ENCODE measurements at places on chromosomes 3 and 15.

- no peak for DNase-seq
Measured at GRCh38 chr15:74240897-74241614, 4.9 kb downstream of the CCDC33 start.

DNA sequence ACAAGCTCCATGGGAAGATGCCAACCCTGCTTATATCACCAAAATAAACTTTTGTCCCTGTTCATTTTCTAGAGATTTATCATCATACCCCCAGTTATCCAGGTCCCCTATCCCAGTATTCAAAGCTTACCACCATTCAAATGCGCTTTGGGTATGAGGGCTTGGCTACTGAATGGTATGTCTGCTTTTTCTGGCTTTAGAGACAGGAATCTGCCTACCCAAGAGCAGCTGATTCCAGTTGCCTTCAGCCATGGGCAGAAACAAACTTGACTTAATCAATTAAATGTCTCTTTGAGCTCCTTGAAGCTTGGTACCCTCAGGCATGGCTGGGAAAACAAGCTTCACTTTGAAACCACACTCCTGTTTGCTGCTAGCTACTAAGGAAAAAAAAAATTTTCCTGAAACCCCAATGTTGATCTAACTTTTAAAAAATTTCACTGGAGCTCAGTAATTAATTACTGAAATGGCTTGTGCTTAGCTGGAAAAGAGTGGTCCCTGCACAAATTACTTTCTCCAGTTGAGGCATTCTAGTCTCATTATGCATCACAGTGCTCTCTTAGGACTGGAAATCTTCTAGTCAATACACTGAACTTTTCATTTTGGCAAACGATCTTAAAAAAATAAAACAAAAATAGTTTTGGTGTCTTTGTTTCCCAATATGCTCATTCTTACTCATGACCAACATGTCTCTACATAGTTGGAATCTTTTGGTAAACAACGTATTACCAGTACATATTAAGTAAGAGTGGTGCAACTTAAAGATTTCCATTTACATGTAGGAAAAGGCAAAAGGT, 242.8 kb downstream of the DTWD1 start:
- DNase-seq, result no peak

DNA sequence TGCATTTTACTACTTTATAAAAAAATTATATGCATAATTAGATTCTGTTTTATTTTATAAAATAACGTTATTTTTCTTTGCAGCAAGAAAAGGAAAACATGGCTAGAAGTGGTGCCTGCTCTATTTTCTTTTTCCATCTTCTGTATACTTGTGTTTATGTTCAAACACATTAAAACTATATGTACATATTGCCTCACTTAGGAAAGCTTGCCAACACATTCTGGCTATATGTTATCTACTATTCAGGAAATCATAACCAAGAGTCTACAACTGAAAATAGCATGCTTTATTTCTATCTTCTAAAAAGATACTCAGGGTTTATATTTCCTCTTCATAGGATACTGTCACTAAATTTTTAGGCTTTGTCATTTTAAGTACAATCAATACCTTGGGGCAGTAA, 90.2 kb upstream of the KCNMB2 start:
- no peak for DNase-seq

GRCh38 chr15:101526442-101526841, 36.9 kb upstream of the PCSK6 start:
- no peak for DNase-seq

DNA sequence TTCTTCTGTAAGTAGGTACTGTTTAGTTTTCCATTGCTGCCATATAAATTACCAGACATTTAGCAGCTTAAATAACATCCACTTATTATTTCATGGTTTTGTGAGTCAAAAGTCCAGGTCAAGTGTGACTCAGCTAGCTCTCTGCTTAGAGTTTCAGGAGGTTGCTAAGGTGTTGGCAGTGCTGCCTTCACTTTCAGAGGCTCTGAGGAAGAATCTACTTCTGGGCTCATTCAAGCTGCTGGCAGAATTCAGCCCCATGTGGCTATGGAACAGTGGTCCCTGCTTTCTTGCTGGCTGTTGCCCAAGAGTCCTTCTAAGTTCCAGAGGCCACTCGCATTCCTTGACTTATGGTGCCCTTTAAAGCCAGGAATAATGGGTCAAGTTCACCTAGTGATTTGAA, 4.5 kb downstream of the CFAP44 start:
- DNase-seq, result no peak

GRCh38 chr3:32469151-32469874, 33.3 kb downstream of the CMTM6 start:
- no peak for DNase-seq

- no peak for DNase-seq
Measured at GRCh38 chr3:153244961-153245360, 82.9 kb downstream of the RAP2B start.

DNA sequence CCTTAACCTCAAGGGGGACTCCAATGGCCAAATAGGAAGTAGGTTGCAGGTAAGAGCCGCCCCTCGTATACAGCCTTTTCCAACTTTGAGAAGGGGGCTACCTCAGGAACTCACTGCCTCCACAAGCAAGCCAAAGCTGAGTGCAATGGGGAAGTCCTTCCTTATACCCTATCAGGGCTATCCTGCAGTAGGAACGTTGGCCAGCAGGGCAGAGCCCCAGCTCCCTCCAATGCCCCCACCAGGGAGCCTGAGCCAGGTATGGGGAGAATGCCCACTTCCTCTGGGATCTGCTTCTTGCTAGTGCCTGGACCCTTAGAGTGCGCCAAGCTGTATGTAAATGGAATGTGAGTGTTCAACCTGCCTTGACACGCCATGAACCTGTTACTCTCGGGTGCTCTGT, 16.3 kb downstream of the CACNA2D2 start:
- no peak for DNase-seq

DNA sequence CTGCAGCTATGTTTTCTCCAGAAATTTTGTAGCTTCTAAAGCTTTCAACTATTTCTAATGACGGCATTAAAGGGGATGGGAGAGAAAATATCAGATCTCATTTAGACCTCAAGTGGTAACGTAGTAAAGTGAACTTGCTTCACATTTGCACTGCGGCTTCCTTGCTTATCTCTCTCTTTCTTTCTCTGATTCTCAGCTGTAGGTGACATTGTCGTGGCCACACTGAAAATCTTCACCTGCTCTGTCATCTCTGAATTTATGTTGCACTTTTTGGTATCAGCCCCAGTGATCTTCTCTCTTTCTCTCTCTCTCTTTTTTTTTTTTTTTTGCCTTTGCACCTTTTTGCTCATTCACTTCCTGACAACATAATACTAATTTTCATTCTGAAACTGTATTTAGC, 254.1 kb upstream of the SATB1 start:
- DNase-seq, result no peak

DNA sequence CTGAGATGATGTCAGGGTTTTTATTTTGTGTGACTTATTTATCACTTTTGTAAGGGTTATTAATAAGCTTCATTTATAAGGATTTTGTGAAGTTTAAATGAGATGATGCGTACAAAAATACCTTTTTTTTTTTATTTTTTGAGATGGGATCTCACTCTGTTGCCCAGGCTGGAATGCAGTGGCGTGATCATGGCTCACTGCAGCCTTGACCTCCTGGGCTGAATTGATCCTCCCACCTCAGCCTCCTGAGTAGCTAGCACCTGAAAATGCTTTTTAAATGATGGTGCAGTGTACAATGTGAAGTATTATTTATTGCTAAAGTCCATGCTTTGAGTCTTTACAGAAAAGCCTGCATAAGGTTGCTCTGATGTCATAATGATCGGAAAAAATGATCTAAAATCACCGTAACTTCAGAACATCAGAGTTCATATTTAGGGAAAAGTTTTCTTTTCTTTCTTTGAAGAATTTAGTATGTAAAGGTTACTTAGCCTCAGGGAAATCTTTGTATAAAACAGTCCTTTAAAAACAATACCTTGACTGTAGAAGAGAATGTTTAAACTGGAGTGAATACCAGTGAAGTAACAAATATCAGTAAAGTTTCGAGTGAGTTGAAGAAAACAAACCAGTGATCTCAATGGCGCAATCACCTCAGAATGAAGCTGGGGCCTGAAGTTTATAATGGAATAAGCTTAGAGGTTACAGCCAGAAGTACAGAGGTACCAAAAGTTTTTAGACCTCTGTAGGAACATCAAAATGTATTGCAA, 29.7 kb downstream of the TCF12 start:
- DNase-seq, result no peak

DNA sequence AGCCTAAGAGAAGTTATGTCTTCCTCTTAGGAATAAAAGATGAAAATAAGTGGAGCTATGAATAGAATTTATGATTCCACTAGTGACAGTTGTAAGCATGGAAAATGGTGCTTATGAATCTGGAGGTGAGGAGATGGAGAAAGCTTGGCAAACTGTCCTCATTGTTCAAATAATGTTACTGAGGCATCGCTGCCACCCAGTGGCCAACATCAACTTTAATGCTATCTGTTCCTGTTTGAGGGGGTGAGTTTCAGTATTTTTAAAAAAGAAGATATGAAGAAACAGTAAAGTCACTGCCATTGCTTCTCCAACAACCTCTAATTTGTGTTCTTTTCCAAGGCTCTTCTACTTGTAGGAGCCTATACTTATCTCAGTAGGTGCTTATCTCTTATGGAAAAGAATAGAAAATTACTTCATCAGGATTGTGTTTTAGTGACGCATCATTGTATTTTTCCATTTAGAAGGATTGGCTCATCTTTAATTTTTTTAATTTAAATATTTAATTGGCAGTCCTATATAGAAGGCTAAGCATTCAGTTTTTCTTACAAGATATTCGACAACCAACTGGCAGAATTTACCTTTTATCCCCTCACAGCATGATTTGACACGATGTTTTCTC, 260.4 kb upstream of the P2RY1 start:
- DNase-seq, result peak; percentile 58

GRCh38 chr3:171874251-171874681, 31.1 kb downstream of the TMEM212 start:
- no peak for DNase-seq

- no peak for DNase-seq
Measured at GRCh38 chr15:89385596-89386331, 51.1 kb upstream of the POLG start.

DNA sequence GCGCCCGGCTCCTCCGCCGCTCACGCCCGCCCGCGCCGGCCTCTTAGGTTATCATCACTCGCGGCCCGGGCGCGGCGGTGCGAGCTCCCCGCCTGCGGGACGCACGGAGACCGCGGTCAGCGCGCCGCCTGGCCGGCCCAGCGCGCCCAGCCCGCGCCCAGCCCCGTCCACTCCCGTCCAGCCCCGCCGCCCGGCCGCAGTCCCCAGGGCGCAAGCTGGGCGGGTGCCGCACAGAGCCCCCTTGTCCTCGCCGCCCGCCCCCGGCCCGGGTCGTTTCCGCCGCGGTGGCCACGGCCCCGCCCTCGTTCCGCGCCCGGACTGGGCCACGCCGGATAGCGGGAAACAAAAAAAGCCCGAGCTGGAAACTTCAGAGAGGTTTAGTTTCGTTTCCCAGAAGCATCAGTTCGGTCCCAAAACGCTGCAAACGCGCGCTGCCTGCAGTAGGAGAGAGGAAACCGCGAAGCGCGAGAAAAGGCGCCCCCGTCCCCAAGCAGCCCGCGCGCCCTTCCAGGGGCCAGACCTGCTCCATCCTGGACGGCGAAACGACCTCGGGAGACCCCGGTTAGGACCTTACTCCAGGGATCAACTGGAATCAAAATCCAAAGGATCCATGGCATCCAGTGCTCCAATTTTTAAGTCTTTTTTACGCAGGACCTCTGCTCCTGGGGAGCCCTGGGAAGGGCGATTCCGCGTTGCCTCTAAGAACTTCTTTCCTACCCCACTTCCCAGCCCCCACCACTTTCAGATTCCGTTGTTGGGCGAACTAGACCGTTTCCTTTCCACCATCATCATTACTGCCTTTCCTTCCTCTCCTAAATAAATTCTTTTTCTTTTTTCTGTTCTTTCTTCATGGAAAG, at the start of gene ATP10A:
ATP10A (minus strand) TSS at position 217 of the 857 bp plus-strand sequence. CDS start 231 bp downstream, outside the sequence.
- no peak for DNase-seq

- DNase-seq, result no peak
Measured at GRCh38 chr3:59565125-59565524, 515.3 kb upstream of the CFAP20DC start.

- no peak for DNase-seq
Measured at GRCh38 chr15:93111451-93111850, 22.4 kb upstream of the RGMA start.

DNA sequence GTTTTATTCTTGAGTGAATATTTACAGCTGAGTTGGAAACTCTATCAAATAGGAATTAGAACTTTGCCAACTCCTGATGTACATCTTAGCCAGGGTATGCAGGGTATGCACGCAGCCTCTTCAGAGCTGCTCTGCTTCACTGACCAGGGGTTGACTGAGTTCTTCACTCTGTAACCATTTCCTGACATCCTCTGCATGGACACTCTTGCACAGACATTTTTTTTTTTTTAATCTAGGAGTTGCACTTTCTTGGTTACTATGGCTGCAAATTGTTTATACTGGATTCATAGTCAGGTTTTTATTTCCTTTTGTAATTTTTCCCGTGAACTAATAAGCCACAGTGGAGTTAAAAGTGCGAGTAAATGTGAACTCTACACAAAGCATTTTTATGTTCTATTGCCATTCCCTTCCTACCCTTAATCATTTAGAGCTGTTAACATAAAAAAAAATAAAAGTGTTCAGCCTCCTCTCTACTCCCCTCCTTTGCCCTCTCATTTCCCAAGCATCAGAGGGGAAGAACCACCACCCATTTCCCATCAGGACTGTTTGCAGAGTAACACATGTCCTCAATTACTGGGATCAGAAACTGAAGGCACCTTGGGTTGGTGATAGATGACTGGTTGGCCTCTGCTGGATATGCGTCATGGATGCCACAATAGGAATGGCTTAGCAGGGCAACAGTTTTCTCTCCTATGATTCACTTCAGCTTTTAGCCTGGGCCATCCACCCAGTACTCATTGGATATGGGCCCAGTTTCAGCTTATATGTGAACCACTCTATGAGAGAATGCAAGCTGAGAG, 54.0 kb downstream of the DUT start:
- no peak for DNase-seq

DNA sequence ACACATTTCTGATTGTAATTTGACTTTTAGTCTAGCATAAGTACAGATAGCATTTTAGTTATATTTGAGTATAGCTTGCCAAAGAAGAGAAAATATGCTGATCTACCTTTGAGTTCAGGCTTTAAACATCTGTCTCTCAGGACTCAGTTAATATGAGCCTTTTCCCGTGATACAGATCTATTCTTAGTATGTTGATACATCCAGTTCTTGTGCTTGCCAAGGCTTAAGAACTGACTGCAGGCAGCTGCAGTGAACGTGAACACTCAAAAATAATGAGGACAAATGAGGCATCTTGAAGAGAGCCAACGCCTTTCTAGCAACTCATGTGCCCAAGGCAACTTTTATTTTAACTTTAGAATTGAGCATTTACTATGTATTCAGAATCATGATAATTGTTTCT, 325.5 kb downstream of the SI start:
- no peak for DNase-seq

DNA sequence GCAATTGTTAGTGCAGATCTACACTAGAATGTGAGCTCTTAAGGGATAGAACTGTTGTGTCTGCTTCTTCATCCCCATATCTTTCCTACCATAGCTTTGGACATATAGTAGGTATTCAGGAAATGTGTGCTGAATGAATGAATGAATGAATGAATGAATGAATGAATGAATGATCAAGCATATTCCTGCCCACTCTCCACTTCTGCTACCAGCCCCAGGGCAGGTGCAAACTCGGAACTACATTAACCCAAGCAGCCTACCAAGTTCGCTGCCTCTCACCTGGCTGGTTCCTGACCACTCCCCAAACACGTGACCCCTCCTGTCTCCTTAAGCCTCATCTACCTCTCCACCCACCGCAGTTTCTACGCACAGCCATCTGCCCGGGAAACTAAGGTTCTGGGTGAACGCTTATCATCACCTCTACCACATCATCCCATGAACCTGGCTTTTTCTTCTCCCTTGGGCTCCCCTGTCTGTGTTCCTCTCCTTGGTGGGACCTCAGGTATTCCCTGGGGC, 26.8 kb downstream of the PAQR5 start:
- DNase-seq, result no peak

GRCh38 chr3:50567011-50567385, 549 bp downstream of the C3orf18 start:
- no peak for DNase-seq

Data from NCI-H774 (cell line).